ENCODE measurements at places on chromosomes 11 and 22. TPM values are rescaled to one million over a fixed set of nuclear protein-coding genes. Genes with fewer than 3 reads are reported as not detected.

Gene HBG2
- not detected for total RNA-seq

Gene KCNK4
- total RNA-seq, result not detected

Gene PTPN5
- total RNA-seq, result not detected

Gene VWA5A
- total RNA-seq, result 22.3 TPM

Gene UBQLNL
- total RNA-seq, result under 0.01 TPM

Gene MCAM
- 4.8 TPM for total RNA-seq

Gene NLRP14
- total RNA-seq, result 0.17 TPM

Gene MRGPRE
- 0.17 TPM for total RNA-seq

Gene MMP8
- not detected for total RNA-seq

Gene ARHGAP42
- total RNA-seq, result 8.7 TPM

Gene TNNI2
- not detected for total RNA-seq

Gene MCM5
- 13.4 TPM for total RNA-seq

Gene CD248
- total RNA-seq, result 52.6 TPM

Gene RAC2
- 2.1 TPM for total RNA-seq

Gene SAA1
- not detected for total RNA-seq

Gene TMPRSS5
- 0.17 TPM for total RNA-seq

Gene ISX
- total RNA-seq, result not detected

Gene NRXN2
- total RNA-seq, result 0.26 TPM

Gene SIK2
- total RNA-seq, result 11.0 TPM

Gene PLA2G3
- total RNA-seq, result not detected

Gene TYR
- not detected for total RNA-seq

Gene CCDC88B
- 3.1 TPM for total RNA-seq

Gene SYT8
- not detected for total RNA-seq

Gene BACE1-AS
- 2.8 TPM for total RNA-seq

Gene CDC42BPG
- 0.33 TPM for total RNA-seq

Gene RASL10A
- not detected for total RNA-seq

Gene GDPD4
- not detected for total RNA-seq

Gene MS4A6E
- not detected for total RNA-seq

Gene GAL
- total RNA-seq, result 5.4 TPM

Gene WNT11
- 0.51 TPM for total RNA-seq

Gene PITPNM1
- 10.2 TPM for total RNA-seq

Gene GP1BB
- total RNA-seq, result 1.8 TPM

Gene EIF4G2
- total RNA-seq, result 599 TPM

Gene C22orf15
- 3.9 TPM for total RNA-seq

Gene NFAM1
- total RNA-seq, result not detected

Gene LDLRAD3
- total RNA-seq, result 4.9 TPM

Gene TAF1D
- total RNA-seq, result 148 TPM

Gene MYO7A
- total RNA-seq, result 0.26 TPM

Gene ACTN3
- total RNA-seq, result not detected

Gene BBOX1
- total RNA-seq, result not detected

Gene RFPL2
- not detected for total RNA-seq

Gene OSBPL5
- total RNA-seq, result 49.0 TPM

Gene BTG4
- 0.33 TPM for total RNA-seq

Gene SPON1
- total RNA-seq, result 3.5 TPM

Gene MRPL23
- total RNA-seq, result 49.8 TPM

Gene RAB39A
- total RNA-seq, result not detected

Gene PNPLA5
- under 0.01 TPM for total RNA-seq

Gene EMSY
- 11.6 TPM for total RNA-seq

Gene C22orf31
- total RNA-seq, result 0.17 TPM

Gene BCO2
- total RNA-seq, result 1.0 TPM
